ENCODE measurements at places on chromosomes 13 and 19. TPM values are rescaled to one million over a fixed set of nuclear protein-coding genes. Genes with fewer than 3 reads are reported as not detected.

The ZNF626 gene
- total RNA-seq = 7.1 TPM

The ERICH4 gene
- total RNA-seq = not detected

The KIR3DL2 gene
- total RNA-seq = not detected

DNA sequence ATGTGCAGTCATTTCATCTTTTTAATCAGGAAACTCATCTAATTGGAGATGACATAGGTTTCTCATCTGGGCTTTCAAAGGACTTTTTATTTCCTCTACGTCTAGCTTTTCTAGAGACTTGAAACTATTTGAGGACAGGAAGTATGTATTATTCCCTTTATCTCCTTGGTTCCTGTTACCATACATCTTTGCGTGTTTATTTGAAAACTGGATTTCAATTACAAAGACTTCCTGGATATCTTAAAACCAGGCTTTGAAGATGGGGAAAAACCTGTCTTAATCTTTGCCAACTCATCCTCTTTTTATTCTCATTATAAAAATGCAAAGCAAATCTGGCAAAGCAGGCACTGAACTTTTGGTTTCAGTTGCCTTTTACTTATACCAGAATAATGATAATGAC, 130.5 kb downstream of the LMO7 start:
- DNase-seq = no peak

GRCh38 chr19:38031423-38031770, 124.4 kb downstream of the SIPA1L3 start:
- DNase-seq = peak; percentile 72

DNA sequence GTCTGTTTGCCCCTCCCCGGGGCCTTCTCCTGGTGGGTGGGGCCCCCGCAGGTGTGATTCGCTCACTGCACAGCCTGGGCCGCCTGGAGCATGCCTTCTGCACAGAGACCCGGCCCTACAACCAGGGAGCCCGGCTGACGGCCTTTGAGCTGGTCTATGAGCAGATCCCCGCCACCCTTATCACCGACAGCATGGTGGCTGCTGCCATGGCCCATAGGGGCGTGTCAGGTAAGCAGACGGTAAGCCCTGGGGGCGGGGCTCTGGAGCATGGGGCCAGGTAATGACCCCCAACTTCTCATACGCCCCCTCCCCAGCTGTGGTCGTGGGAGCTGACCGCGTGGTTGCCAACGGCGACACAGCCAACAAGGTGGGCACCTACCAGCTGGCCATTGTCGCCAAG, 4.2 kb downstream of the MRI1 start:
- no peak for DNase-seq

The YJEFN3 gene
- 0.45 TPM for total RNA-seq

The PROZ gene
- total RNA-seq = not detected

- DNase-seq = peak; percentile 92
Measured at GRCh38 chr19:34712395-34713261, 21.4 kb upstream of the ZNF181 start.

DNA sequence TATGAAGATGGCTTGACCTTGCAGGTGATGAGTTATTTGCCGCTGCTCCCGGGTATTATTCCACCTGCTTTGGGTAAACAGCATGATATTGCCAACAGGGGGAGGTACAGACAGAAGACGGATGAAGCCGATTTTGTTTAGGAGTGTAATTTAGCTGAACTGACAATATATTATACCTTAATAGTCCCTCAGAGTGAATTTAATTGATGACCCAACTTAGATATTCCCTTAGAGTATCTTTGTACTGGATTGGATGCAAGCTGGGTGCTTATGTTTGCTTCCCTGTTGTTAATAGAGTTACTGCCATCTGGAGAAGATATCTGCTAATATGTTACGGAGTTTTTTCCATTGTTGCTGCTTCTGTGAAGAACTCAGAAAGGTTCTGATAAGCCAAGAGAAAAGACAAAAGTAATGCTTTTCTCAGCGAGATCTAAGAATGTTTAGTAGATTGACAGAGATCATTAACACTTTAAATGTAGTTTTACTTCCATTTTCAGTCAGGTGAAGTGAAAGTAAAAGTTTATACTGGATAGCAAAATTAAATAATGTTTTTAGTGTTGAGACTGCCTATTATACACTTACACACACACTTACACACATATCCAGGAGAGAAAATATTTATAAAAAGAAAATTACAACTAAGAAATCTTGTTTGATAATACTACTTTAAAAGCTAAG, 2220.8 kb upstream of the PCDH20 start:
- DNase-seq = no peak

DNA sequence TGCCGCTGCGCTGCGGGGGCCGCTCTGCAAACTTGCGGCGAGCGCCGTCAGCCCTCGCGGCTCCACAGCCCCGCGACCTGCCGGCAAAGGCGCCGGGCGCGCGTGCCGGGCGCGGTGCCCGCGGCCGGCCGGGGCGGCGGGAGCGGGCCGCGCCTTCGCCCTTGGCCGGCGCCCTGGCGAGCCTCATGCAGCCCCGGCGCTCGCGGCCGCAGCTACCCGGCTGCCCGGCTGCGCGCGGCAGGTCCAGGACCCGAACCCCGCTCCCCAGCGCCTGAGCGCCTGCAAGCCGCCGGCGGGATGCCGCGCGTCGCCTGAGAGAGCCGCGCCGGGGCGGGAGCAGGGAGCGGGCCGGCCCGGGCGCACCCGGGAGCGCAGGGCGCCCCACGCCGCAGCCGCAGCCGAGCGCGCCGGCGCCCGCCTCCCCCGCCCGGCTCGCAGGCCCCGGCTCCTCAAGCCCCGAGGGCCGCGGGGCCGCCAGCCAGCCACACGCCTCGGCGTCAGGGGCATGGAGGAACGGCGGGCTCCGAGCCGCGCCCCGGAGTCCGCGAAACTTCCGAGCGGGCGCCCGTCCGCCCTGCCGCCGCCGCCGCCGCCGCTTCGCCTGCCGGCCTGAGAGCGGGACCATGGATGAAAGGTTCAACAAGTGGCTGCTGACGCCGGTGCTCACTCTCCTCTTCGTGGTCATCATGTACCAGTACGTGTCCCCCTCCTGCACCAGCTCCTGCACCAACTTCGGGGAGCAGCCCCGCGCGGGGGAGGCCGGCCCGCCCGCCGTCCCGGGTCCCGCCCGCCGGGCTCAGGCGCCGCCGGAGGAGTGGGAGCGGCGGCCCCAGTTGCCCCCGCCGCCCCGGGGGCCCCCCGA, 564 bp downstream of the HS6ST3 start:
- DNase-seq = no peak

The TBXA2R gene
- 0.49 TPM for total RNA-seq

DNA sequence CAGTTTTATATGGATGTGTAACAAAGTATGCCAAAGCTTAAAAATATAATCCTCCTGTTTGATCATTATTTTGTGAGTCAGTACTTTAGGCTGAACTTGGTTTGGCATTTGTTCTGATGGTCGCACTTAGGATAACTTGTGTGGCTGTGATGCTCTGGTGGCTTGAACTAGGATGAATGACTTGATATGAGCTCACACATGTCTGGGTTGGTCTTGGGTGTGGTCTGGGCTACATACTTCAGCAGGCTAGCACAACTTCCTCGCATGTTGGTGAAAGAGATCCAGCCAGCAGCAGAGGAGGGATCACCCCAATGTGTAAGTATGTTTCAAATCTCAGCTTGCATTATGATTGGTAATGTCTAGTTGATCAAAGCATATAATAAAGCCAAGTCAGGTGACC, 969.1 kb upstream of the PCDH9 start:
- DNase-seq = no peak

DNA sequence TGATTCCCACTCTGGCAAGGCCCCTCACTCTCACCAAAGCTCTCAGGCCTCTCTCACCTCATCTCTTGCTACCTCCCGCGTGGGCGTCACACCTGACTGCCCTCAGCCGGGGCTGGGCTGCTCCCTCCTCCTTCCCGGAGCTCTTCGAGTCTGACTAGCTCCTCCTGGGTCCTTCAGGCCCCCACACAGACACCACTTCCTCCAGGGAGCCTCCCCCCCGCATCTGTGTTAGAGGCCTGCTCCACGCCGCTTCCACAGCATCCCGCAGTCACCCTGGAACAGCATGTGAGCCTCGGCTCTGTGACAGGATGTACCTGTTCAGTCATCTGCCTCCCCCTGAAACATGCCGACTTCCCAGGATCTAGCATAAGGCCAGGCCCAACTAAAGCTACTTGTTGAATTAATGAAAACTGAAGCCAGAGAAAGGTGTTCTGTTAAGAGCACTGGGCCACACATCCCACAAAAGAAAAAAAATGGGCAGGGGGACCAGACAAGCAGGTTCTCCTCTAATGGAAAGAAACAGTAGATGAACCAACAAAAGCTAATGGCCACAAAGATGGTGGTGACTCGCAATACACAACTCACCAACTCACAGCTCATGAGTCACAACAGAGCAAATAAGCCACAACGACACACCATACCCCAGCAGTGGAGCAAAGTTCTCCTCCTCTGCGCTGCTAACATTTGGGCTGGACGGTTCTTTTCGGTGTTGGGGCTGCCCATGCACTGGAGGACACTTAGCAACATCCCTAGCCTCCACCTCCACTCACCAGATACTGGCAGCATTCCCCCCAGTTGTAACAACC, 3.0 kb downstream of the PPP6R1 start:
- peak; percentile 5 for DNase-seq

The CGB3 gene
- total RNA-seq = not detected

DNA sequence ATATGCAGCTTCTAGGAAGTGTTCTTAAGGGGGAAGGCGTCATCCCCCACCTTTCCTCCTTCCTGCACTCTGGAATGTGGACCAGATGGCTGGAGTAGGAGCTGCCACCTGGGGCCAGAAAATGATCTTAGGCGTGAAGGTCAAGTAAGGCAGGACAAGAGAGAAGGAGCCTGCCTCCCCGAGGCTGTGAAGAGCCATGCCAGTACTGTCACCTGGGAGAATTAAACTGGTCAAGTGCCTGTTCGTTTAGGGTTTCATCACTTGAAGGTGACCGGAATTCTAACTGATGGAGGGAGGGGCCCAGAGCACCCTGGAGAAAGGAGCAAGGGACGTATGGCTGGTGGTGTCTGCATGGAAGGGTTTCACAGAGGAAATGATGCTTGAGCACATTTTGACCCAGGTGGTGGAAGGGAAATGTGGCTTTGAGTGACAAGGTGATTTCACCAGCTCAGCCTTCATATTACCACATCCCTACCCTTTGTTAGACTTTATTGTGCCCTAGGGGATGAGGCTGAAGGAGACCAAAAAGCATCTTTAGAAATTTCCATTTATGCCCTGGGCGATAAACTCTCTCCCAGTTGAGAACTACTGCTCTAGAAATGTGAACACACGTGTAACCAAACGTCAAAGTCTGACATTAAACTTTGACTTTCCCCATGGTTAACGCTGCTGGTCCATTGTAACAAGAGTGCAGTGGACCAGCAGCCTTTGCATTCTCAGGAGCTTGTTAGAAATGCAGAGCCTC, 37.5 kb downstream of the PPP2R1A start:
- DNase-seq = no peak

DNA sequence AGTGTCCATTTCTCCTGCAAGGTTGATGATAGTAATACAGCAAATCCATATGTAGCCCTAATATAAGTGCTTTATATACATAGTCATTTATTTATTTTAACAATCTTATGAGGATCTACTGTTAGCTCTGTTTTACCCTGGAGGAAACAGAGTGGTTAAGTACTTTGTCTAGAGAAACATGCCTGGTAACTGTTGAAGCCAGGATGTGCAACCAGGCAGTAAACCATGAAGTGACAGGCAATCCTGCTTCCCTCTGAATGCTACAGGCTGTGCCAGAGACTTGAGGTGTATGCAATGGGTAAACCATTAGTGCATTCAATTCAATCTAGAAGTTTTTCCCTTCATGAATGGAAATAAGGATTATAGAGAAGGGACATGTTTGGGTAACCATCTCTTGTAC, 911.0 kb downstream of the PCDH17 start:
- DNase-seq = no peak

DNA sequence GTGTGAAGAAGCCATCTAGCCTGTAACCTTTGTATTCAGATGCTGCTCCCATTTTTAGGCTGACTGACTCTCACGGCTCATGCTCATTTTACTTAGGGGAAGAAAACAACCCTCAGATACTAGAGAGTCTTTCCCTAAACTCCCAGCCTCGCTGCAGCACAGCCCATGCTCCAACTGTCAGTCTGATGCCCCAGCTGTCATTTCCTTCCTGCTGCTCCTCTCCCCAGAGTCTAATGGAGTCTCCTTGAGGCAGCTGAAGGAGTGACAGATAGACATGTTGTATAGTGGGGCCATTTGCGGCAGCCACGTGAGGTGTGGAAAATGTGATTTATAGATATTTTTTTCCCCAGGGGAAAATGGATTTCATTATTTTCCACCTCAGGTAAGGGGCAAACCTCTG, 59.2 kb upstream of the OLFM4 start:
- no peak for DNase-seq

The HSPB6 gene
- 713 TPM for total RNA-seq

DNA sequence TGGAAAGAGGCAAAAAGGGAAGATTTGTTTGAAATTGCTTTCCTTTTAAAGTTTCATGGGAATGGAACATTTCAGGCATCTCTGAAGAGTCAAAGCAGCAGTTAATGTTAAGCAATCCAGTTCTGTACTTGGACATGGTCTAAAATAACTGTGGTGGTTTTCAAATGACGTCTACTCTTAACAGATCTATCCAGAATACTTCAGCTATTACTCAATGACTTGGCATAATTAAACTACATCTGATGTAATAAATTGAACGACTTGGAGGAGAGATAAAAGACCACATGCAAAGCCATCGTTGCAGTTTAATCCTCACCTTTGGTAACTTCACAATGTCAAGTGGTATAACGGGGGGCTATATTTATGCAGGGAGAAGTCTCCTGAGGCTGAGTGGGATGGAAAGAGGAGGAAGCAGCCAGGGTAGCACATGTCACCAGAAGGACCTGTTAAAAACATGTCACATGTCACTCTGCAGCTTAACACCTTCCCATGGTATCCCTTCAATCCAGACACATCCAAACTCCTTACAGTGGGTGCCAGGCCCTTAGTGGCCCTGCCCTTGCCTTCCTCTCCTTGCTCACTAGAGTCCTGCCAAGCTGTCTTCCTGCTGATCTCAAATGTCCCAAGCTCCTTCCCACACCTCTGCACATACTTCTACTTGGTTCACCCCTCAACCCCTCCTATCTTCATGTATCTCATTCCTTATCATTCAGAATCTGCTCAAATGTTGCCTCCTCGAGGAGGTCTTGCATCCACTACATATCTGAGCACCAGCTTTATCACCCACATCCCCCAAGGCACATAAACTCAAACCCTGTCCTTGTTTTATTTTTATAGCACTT, 327.8 kb downstream of the SUCLA2 start:
- peak; percentile 98 for DNase-seq

DNA sequence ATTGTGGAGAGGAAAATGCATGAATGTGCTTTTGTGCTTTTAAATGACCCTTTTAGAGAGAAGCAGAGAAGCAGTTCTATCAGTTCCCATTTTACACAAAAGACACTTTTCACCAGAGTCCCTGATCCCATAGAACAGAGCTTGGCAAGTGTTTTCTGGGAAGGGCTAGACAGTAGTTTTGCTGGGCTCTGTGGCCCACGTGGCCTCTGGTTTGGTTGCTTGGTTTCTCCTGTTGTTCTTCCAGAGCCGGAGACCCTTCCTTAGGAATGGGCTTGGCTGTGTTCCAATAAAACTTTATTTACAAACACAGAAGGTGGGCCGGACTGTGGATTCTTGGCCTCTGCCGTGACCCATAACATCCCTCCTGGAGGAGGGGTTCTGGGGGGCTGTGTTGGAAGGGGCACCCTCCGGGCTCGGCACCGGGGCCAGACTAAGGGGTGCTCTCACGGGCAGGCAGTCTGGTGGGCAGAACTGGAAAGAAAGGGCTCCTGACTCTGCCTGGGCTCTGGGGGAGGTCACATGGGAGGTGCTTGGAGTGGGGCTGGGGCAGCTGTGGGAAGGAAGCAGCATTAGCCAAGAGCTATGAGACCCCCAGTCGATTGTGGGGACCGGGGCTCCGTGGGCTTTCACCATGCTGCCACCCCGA, 3.2 kb downstream of the SPPL2B start:
- no peak for DNase-seq

Measured in fibroblast of the aortic adventitia (primary cell).